ENCODE measurements at places on chromosomes 11 and 22.

GRCh38 chr11:131146827-131147490 lies 223.5 kb upstream of the NTM start:
- DNase-seq: no peak

- no peak for DNase-seq
Measured at GRCh38 chr11:78567209-78567608, 7.5 kb downstream of the NARS2 start.

DNA sequence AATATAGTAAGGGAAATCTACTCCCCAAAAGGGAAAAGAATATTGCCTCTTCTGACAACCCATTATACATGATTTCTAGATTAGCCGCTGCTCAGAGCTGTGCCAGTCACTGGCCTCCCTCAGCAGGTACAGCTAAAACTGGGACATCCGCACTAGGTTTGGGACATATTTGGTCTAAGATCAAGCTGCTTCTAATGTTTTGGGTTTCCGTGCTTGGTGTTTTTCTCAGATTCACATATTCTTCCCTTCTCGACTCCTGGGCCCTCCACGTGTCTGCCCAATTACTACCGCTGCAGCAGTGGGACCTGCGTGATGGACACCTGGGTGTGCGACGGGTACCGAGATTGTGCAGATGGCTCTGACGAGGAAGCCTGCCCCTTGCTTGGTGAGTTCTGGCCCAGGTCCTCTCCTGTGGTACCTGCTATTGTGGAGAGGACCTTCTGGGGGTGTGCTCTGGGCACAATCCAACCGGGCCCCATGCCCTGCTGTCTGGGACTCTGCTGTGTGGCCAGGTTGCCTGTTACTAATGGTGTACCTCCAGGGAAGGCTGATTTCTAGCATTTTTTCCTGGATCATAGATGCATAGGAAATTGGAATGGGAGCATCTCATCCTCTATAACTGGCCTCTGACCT lies 138.1 kb upstream of the SORL1-AS1 start:
- DNase-seq: no peak

DNA sequence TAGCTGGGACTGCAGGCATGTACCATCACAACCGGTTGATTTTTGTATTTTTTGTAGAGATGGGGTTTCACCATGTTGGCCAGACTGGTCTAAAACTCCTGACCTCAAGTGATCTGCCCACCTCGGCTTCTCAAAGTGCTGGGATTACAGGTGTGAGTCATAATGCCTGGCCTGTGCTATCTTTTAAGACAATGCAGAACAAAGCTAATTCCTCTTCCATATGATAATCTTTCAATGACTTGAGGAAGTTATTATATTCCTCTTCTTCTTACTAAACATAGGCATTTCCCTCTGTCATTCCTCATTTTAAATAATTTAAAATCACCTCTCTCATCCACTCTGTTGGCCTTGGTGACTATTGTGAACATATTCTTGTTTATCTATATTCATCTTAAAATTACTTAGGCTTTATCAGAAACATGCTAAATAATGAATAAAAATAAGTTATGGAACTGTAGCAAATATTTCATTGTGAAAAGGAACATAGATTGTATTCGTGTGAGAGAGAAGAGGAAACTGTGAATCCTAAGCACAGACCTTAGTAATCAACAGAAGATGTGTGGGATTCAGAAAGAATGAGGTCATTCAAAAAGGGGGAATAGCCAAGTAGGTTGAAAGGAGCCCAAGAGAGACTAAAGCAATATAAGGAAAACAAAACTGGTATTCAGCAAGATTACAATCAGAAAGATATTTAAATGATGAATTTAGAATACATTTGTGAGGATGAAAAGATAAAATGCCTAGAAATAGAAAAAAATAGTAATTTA lies 269.4 kb downstream of the TTC28 start:
- no peak for DNase-seq

DNA sequence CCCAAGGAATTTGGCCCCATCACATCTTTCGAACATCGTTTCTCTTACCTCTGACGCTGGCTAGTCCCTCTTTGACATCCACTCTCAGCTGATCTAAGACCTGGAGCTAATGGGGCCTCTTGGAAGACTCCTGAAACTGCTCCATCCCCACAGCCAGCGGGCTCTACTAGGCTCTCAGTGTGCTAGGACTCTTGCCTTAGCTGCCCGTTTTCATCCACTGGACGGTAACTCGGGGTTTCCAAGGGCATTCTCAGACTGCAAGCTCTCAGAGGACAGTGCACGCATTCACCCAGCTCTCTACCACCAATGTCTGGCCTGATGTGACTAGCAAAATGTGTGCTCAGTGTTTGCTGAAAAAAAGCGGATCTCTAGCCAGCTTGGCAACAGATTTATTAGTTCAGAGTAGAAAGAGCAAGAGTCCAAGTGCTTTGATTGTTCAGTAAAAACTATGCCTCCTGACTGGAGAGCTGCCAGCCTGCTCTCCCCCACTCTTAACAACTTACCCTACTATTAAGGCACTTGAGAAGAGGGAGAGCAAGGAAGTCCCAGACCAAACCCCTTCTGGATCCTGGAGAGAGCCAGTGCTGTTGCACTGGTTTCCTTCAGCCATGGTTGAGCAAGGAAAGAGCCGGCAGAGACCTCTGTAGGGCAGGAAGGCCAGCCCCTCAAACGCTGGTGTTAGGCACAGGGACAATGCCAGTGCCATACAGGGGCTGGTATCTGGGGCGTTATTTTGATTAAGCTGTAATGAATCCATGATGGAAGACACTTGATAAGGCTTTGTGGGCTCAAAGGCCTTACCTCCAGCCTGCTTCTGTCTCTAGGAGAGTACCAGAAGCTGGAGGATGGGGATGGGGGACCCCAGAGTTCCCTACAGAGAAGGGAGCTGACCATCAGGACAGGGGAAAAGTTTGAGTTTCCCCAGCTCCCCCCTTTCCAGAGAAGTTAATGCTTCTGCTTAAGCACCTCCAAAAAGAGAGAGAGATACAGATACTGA lies 9.2 kb downstream of the RELA start:
- no peak for DNase-seq

DNA sequence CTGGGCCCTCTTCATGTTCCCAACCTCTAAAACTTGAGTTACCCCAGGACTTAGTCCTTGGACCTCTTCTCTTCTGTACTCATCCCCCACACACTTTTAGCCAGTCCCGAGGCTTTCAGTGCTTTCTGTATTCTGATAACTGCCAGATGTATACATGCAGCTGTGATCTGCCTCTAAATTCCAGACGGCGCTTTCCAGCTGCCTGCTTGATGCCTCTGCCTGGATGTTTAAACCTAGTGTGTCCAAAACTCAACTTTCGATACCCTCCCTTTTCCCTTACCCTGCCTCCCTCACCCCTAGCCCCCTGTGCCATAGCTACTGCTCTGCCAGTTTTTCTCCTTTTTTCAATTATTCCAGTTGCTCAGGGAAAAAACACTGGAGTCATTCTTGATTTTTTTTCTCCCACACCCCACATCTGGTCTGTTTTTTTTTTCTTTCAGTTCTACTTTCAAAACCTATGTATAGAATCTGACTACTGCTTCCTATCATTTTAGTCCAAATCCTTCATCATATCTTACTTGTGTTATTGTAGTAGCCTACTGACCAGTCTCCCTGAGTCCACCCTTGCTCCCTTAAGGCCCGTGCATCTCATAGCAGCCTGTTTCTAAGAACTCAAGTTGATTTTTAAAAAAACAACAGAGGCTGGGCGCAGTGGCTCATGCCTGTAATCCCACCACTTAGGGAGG lies 32.9 kb upstream of the TECTA start:
- no peak for DNase-seq

- no peak for DNase-seq
Measured at GRCh38 chr11:30016588-30017363, at the start of gene KCNA4. Gene KCNA4, minus strand, starts transcription at chr11:30017030. Its CDS starts 4,352 bp downstream, at chr11:30012678.

DNA sequence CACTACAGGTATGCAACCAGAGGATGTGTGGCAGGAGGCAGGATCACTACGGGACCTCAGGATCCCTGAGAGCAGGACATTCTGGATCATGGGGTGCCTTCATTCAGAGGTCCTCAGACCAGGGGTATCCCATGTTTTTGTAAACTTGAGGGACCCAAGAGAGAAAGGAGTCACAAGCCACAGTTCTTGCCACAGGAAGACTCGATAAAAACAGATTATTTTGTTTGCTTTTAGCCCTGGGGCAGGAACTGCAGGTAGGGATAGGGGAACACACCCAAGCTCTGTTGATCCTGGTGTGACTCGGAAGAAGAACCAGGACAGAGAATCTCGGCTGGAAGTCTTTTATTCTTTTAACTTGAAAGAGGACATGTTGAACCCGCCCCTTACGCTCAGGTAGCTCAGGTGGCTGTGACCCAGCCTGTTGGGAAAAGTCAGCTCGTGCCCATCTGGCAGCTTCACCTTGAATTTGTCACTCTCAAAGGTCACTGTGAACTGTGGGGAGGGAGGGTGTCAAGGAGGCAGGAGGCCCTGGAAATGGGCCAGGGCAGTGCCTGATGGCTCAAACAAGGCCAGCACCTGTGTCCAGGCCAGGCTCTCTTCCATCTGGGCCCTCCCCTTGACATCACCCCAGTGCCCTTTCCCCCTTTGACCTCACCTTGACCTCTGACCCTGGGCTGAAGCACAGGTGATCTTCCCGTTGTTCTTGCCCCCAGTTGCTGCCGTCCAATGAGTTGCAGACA lies 9.8 kb downstream of the LGALS2 start:
- DNase-seq: no peak

- no peak for DNase-seq
Measured at GRCh38 chr11:86983021-86983488, 27.9 kb upstream of the FZD4 start.

GRCh38 chr22:45656577-45656976 lies 15.1 kb upstream of the ATXN10 start:
- no peak for DNase-seq

- no peak for DNase-seq
Measured at GRCh38 chr22:28710576-28711191, 30.9 kb downstream of the CHEK2 start.

- no peak for DNase-seq
Measured at GRCh38 chr11:33266393-33267215, 9.4 kb downstream of the HIPK3 start.

- DNase-seq: no peak
Measured at GRCh38 chr11:79506734-79507344, 66.0 kb upstream of the TENM4 start.

GRCh38 chr11:111814557-111815320 lies 48.5 kb upstream of the PPP2R1B start:
- no peak for DNase-seq

- peak; percentile 2 for DNase-seq
Measured at GRCh38 chr11:13535819-13536218, 40.0 kb upstream of the PTH start.

DNA sequence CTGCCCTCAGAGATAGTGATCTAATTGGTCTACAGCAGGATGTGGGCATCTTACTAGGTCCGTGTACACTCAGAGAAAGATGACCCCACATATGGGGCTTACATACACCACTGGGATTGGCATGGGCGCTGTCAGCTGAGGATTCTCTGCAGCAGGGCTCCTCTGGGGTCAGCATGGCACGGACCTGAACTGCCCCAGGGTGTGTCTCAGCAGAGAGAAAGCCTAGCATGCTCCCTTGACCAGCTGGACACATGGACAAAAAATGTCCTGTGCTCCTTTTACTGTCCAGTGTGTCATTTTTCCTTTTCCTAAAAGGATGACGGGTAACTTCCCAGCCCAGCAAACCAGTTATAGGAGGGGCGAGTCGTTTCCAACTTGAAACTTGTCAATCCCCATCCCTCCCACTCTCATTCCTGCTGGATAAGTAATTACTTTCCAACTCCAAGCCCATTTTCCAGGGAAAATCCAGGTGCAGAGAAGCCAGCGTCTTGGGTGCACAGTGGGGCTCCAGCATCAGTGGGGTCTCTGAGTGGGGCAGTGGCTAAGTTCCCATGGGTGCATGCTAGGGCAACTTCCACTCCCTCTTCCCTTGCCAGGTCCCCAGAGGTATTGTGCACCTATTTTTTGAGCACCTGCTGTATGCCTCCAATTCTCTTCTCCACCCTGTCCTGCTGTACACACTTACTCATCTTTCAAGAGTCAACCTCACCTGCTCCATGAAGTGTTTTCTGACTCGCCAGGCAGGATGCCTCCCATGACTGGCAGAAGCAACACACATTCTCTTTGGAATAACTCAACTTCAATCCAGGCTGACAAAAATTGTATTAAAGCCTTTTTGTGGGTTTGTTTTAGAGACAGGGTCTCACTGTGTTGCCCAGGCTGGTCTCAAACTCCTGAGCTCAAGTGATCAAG lies 5.0 kb downstream of the VSTM5 start:
- no peak for DNase-seq

- DNase-seq: no peak
Measured at GRCh38 chr11:27312110-27312509, 50.9 kb downstream of the CCDC34 start.

DNA sequence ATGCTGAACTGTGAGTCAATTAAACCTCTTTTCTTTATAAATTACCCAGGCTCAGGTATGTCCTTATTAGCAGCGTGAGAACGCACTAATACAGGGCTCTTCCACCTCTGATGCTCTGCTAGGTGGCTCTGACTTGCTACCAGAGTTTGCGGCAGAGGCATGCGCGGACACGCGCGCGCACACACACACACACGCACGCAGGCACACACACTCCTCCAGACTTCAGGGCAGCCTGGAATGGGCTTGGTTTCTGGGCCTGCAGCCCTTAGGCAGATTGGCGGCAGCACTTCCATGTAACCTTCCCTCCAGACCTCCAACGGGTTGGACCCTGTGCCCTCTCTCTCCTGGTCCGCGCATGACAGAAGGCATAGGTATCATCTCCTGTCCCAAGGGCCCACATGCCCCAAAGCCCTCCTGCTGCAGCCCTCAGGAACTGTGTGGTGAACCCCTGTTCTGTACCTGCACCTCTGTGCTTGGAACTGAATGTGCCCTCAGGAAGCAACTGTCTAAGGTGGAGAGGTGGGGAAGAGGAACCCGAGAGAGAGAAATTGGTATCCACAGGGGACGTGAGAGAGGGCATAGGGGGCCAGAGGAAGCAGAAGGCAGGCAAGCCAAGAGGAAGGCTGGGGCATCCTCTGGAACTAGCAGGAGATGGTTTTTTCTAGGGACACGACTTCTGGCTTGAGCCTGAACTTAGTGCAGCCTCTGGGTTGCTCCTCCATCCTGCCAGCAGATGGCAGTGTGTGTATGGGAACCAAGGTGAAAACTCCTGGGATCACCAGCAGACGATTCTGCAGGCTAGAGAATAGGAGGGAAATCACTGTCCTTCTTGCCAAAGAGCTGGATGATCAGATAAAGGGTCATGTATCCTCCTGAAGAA lies 23.4 kb upstream of the RIC3 start:
- DNase-seq: peak; percentile 45

DNA sequence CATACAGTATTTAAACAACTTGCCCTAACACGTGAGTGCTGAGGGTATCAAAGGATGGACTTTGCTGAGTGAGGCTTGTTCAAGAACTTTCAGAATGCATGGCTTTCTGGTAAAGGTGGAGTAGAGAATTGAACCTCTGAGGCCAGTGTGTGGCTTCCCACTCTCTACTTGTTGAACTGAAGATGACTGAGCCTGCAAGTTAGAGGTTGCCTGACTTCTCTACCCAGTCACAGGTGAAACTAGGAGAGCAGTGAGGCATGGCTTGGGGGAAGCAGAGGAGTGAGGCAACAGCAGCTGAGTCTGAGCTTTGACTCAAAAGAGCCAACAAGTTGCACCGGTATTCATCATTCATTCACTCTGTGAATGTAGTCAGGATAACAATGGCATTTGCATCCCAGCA lies 256.4 kb upstream of the SESN3 start:
- DNase-seq: peak; percentile 52
